ENCODE measurements at places on chromosomes 7 and 10.

- DNase-seq, result no peak
Observed at GRCh38 chr7:84108119-84108518, 86.5 kb downstream of the SEMA3A start.

GRCh38 chr7:148303295-148304082, 287.1 kb upstream of the C7orf33 start:
- no peak for DNase-seq

DNA sequence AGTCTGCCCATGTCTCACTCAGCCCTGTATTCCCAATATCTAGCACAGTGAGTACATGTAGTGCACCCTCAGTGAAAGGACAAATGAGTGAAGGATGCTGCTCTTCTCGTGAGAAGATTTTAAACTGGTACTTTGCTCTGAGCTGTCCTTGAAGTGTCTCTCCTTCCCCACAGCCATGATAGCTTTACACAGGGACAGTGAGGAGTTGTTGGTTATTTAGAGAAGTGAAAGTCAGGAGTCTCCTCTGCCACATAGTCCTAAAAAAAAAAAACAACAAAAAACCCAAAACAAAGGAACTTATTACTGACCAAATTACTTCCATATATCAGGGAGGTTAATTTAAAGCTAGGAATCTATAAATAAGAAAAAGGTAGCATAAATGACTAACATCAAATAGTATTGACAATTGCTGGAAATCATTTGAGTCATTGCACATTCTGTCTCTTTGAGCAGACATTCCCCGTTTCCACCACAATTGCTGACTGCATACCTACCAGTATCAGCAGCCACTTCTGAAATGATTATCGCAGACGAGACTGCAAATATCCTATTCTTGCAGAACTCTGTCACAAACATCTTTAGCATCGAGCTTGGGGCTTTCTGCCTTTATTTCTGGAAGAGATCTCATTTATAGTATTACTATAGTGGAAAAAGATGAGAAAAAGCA, 202.1 kb downstream of the PTEN start:
- DNase-seq, result no peak

DNA sequence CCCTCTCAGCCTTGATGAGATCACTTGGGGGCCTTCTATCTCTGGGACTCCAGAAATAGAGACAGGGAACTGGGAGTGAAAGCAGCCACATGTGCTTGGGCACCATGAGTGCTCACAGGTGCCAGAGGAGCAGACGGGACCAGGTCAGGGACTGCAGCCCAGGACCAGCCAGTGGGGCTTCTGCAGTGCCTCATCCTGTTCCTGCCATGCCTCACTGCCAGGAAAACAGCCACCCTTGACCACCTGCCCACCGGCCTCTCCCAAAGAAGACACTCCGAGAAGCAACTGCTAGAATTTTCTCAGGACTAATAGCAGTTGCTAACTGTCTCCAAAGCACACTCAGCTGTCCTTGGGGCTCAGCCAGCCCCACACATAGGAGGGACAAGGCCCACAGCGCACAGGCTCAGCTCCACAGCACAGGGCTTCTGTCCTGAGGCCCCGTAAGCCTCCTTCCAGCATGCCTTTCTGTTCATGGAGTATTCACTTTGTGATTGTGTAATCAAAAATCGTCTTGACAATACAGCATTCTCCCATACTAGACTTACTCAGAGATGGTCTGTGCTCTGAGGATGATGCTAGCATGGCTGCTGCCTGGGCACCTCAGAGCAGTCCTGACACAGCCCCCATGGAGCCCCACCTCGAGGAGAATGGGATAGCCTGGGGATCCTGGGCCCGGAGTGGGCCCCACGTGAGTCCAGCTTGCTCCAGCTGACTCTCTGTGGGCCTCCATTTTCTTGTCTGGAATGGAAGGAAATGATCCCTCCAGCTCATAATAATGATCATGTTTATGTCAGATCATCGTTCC, 115.7 kb upstream of the RET start:
- no peak for DNase-seq

DNA sequence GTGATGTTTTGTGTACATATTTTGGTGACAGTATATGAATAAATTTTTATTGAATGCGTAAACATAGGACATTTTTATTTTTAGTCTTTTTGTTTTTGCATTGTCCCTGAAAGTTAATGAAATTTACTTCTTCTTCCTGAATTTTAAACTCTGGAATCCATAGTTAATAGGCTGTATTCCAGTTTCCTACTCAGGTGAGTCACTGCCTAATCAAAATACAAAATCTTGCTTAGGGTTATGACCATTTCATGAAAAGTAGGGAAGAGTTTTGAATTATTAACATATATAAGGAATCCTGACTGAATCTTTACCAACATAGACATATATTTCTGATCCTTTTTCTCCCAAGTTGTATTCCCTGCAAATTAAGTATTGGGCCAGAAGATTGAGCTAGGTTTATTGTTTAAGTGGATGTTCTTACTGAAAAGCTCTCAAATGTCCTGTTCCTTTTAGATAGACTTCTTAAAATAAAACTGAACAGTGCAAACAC, 2.6 kb downstream of the CREM start:
- no peak for DNase-seq

GRCh38 chr7:876972-877311, 588 bp downstream of the GET4 start:
- no peak for DNase-seq

DNA sequence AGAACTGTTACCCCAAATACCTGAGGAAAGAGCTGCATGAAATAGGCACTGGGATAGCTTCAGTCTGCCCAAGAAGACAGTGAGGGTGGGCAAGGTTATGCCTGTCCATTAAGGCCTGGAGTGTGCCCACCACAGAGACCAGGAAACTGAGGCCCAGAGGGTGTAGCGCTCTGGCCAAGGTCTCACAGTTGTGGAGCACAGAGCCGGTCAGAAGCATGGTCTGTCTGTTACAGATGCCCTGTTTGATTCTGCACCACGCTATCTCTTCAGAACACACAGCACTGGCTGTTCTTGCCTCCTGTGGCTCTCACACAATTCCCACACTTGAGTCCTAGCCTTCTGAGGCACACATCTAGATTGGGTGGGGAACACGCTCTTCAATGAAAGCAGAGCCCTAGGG, 261.4 kb downstream of the GRID1 start:
- no peak for DNase-seq

- DNase-seq, result no peak
Observed at GRCh38 chr10:77514870-77515269, 122.7 kb downstream of the KCNMA1 start.

DNA sequence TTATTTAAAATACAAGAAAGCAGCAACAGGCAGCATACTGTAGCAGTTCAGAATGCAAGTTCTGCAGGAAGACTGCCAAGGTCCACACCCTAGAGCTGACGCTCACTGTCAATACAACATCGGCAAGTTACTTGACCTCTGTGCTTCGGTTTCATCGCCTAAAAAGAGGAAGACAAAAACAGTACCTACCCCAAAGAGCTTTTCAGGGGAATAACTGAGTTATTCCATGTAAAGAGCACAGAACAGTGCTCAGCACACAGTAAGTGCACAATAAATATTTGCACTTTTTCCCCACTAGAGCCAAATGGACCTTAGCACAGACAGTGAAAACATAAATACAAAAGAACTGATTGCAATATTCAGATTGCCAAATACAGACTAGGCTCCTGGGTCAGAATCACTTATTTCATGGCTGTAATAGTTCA, 88.6 kb downstream of the USP6NL start:
- no peak for DNase-seq

DNA sequence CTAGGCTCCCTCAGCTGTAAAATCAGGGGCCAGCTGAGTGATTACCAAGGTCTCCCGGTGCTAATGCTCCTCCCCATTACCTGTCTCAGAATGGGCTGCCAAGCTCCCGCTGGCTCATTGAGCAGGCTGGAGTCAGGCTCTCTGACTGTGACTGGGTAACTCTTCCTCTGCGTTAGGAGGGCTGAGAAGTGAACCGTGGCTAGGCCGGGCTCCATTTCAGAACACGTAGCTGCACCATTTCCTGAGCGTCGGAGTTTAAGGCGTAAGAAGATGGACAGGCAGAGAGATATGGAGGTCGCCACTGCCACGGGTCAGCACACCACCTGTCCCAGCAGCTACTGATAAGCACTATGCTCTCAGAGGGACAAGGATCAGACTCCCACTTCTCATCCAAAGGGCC, 250.3 kb downstream of the TCERG1L start:
- DNase-seq, result no peak

DNA sequence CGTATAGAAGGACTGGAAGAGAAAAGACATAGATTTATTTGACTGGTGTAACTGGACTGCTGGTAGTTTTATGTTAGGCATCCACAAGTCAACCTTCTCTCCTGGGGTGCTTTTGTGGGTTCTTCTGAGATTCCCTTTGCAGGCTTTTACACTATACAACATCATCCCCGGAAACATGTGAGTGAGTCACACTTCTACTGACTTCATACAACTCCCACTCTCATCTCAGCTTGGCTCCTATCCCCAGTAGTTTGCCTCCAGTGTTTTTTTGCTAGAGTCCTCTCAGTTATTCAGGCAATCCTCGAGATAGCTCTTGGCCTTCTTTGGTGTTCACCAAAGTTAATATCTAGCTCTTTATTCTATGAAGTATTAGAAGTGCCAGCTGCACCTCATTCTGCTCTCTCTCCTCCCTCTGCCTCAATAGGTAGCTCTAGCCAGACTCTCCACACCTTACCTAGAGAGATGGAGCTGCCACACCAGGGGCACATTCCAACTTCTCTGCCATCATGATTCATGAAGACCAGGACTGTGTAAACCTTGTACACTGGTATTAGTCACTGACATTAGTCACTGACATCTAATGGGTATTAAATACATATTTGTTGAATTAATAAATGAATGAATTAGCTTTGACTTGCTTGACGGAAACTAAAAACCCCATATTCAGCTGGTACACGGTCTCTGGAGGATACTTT, 281.9 kb downstream of the PPP1R3A start:
- no peak for DNase-seq

- no peak for DNase-seq
Observed at GRCh38 chr10:23174977-23175512, 17.1 kb upstream of the PTF1A start.

- no peak for DNase-seq
Observed at GRCh38 chr7:73850781-73851207, 8.5 kb upstream of the METTL27 start.

- no peak for DNase-seq
Observed at GRCh38 chr7:47525066-47525623, 56.8 kb downstream of the TNS3 start.

GRCh38 chr10:132455986-132456847, 59.2 kb downstream of the PWWP2B start:
- DNase-seq, result no peak

GRCh38 chr10:43708262-43708661, 59.6 kb upstream of the ZNF32 start:
- DNase-seq, result no peak

- no peak for DNase-seq
Observed at GRCh38 chr7:121337398-121337797, 8.6 kb downstream of the WNT16 start.

- DNase-seq, result no peak
Observed at GRCh38 chr10:69346776-69347175, 68.5 kb downstream of the HK1 start.

DNA sequence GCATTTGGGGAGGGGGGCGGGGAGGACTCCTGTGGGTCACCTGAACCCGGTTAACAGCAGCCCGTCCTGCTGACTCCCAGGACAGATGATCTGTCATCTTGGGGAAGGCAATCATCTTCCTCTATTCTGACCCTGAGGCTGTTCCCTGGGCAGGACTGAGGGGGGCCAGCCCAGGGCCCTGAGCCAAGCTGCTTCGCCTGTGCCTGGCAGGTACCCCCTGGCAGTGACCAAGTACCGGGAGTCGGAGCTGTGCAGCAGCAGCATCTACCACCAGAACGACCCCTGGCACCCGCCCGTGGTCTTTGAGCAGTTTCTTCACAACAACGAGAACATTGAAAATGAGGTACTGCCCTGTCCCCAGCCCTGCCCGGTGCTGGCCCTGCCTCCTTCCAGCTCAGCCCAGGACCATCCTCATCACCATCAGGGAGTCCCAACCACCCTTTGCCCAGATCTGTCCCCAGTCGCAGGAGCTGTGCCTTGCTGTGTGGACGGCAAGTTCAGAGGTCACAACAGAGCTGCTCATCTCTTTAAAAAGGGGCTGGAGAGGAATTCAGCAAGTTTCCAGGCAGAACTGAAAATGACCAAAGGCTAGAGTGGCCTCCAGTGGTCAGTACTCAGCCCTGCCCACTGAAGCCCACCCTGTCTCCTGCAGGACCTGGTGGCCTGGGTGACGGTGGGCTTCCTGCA, 8.1 kb downstream of the AOC1 start:
- no peak for DNase-seq

GRCh38 chr7:82805527-82805960, 357.1 kb downstream of the PCLO start:
- no peak for DNase-seq

GRCh38 chr10:6228647-6229046, 25.9 kb downstream of the PFKFB3 start:
- DNase-seq, result no peak

- DNase-seq, result no peak
Observed at GRCh38 chr10:102195296-102195870, 30.7 kb upstream of the ELOVL3 start.

- DNase-seq, result no peak
Observed at GRCh38 chr10:18221123-18221522, 80.9 kb downstream of the CACNB2 start.

DNA sequence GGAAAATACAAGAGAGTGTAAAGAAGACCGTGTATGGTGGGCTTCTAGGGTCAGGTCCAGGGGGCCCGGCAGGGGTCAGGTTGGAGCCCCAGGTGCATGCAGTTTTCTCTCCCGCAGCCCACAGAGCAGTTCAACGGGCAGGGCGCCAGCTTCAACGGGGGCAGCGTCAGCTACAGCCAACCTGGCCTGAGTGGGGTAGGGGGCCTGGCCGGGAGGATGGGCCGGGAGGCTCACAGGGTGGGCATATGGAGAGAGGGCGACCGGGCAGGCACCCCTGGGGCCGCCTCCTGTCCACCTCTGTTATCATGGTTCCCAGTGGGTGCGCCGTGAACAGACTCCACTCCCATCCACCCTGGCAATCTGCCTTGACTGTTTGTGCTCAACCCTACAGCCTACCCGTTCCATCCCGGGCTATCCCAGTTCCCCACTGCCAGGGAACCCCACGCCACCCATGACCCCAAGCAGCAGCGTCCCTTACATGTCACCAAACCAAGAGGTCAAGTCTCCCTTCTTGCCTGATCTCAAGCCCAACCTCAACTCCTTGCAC, 11.5 kb downstream of the ZMIZ2 start:
- no peak for DNase-seq

Measured in stimulated activated CD8-positive, alpha-beta memory T cell treated with anti-CD3 and anti-CD28 coated beads, Interleukin-2, amount 100 ng/mL, for 48 hours (primary cell).